Epithelial cell of prostate (primary cell): ENCODE measurements at places on chromosomes 11 and 22.

DNA sequence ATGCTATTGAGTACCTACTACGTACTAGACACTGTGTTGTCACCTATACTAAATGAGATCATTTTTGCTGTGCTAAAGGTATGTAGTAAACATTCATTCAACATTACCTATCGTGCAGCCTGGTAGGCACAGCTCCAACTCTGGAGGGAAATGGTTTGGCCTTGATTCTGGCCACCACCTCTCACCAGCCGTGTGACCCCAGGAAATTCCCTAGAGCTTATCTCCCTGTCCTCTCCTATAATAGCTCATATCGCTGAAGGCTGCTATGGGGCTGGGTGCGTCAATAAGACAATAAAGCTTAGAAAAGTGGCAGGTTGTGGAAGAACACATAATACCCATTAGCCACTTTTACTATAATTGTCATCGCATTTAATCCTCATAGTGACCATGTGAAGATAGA, 107.5 kb downstream of the MYO18B start:
- no peak for DNase-seq

- no peak for DNase-seq
These were observed 4.0 kb downstream of the STIM1 start for GRCh38 chr11:3859373-3859881.

DNA sequence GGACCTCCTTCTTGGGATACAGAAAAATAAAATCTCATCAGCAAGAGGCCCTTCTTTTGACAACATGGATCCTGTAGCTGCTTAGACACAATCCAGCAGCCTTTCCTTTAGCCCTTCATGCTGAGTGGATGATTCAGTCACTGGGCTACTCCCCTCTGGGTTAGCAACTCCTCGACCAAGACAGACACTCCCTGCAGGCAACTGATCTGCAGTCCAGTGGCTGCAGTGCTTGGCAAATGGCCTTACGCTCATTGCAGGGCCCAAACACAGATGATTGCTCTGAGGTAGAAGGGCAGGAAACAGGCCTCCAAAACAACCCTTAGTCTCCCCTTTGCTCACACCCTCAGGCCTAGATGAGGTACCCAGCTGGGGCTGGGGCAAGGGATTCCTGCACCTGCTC, 73.2 kb upstream of the OPCML start:
- no peak for DNase-seq

- DNase-seq: no peak
These were observed 12.3 kb downstream of the CD44 start for GRCh38 chr11:35151241-35151640.

- no peak for DNase-seq
These were observed 31.6 kb upstream of the ME3 start for GRCh38 chr11:86703987-86704386.

GRCh38 chr11:102846292-102846691, 2.9 kb upstream of the MMP3 start:
- DNase-seq: no peak

- no peak for DNase-seq
These were observed 2.8 kb upstream of the AMPD3 start for GRCh38 chr11:10452211-10452767.

- DNase-seq: no peak
These were observed 79.0 kb downstream of the AASDHPPT start for GRCh38 chr11:106156290-106156937.

GRCh38 chr22:25475257-25476022, 89.0 kb upstream of the GRK3 start:
- DNase-seq: no peak

DNA sequence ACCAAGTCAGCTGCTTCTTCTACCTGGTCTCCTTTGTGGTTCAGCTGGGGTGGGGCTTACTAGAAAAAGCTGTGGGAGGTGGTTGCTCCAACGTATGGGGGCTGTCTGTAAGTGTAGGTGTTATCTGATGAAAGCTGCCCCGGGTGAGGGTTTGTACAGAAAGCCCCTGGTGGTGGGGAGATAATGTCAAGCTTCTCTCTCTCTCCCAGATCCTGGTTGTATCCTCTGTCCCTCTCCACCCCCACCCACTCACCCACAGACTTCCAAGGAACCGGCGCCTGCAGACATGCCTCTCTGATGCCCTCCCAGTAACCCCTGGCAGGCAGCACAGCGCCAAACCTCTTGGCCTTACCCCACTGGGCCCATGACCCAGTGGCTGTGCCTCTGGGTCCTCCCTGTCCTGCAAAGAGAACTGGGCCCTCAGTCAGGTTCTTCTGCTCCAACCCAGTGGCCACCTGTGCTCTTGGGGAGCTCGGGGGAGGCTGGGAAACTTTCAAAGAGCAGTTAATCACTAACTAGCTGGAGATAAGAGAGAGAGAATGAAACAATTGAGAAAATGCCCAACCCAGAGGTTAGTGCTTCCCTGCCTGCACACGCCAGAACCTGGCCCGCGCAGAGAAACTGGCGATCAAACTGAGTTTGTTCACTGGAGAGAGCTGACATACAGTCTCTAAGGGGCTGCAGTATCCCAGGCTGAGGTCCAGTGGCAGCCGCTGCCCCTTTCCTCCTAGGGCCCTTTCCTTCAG, 20.4 kb upstream of the EHF start:
- DNase-seq: peak; percentile 41

GRCh38 chr11:58024601-58025091, 965 bp downstream of the OR9Q1 start:
- DNase-seq: peak; percentile 8

GRCh38 chr11:74019104-74019738, 10.3 kb upstream of the UCP3 start:
- no peak for DNase-seq

GRCh38 chr11:90913131-90913668, 690.4 kb upstream of the CHORDC1 start:
- DNase-seq: no peak

GRCh38 chr11:76143274-76143673, 63.0 kb downstream of the WNT11 start:
- no peak for DNase-seq

- no peak for DNase-seq
These were observed 17.6 kb downstream of the LRRC55 start for GRCh38 chr11:57199330-57199729.

GRCh38 chr11:44601471-44602370, 36.3 kb downstream of the CD82 start:
- no peak for DNase-seq

GRCh38 chr11:58647141-58647699, 24.8 kb downstream of the CNTF start:
- no peak for DNase-seq

GRCh38 chr11:2975594-2975993, 16.5 kb downstream of the NAP1L4 start:
- no peak for DNase-seq

DNA sequence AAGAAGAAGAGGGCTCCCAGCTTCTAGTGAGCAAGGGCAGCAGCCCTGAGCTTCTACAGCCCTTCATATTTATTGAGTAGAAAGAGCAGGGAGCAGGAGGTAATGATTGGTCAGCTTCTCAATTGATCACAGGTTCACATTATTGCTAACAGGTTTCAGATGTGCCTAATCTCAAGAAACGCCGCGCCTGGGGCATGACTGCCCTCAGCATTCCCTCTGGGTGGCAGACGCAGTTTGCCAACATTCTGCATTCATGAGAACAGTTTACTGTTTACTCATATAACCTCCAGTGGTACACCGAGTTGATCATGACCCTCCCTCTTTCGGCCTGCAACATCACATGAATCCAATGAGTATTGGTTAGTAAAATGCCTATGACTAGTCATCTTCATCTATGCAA, 4.7 kb upstream of the ZNF74 start:
- DNase-seq: no peak

DNA sequence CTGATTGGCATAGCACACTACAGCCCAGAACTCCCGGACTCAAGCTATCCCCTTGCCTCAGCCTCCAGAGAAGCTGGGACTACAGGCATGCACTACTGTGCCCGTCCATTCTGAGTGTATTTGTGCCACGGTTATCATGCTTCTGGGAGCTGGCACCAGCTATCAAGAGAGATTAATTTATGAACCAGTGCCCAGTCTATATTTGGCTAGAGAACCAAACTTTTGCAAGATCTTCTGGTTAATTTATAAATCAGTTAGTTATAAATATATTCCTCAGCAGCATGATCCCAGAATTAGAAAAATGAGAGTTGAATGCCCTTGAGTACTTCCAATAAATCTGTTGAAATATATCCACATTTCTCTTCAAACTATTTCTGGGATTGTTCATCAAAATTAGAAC, 67.5 kb upstream of the OR5AN1 start:
- no peak for DNase-seq

DNA sequence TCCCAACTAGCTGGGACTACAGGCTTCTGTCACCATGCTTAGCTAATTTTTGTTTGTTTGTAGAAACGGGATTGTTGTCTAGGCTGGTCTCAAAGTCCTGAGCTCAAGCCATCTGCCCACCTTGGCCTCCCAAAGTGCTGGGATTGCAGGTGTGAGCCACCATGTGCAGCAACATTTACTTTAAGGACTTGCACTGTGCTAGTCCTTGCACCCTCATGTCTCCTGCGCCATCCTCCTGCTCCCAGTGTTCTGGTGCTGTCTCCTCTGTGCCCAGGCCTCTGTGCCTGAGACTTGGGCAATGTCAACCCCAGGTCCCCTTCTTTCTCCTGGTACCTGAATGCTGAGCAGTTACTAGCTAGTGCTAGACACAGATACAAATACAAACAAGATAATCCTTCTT, 26.7 kb downstream of the WEE1 start:
- DNase-seq: no peak

DNA sequence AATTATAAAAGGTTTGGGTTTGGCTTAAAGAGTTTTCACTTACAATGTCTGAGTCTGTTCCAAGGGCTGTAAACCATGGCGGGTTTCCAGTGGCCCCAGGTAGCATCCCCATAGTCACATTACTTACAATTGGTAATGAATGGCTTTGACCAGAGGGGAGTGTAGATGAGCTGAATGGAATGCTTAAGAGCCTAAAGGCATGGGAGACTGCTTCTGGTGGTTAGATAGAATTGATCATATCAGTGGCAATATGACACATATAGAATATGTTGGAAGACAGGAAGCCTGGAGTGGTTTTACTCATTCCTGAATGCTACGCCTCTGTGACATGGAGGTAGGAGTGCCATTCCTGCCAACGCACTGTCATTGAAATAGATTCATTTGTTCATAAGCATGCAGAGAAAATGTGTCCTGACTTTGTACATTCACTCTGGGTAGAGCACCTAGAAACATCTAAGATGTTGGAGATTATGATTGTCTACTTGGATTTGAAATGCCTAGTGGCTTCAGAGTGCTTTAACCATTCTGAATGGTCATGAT, 183.3 kb downstream of the BLID start:
- no peak for DNase-seq
